Activated T-cell treated with anti-CD3 and anti-CD28 coated beads, Interleukin-2, amount 50 U/mL, for 72 hours (primary cell): ENCODE measurements at places on chromosomes 13 and 19.

- DNase-seq: peak; percentile 91
Observed at GRCh38 chr19:39406656-39407409, at the start of gene ZFP36. ZFP36 (plus strand) TSS chr19:39406847; CDS start chr19:39406905, 58 bp downstream.

DNA sequence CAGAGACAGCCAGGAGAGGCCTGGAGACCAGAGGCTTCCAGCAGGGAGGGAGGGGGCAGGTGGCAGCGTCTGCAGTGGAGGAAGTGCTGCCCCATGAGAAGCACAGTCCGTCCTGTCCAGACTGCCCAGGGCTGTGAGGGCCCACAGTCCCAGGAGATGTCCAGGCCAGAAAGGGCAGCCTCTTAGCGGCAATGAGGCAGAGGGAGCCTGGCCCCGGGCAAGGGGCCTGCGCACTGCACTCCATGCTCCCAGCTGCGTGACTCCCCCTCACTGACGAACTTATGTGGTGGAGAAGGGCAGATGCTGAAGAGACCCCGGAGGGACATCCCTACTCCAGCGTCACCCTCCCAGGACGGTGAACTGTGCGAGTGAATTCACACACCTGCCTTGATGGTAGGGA, 115.3 kb downstream of the SOX1 start:
- DNase-seq: no peak

DNA sequence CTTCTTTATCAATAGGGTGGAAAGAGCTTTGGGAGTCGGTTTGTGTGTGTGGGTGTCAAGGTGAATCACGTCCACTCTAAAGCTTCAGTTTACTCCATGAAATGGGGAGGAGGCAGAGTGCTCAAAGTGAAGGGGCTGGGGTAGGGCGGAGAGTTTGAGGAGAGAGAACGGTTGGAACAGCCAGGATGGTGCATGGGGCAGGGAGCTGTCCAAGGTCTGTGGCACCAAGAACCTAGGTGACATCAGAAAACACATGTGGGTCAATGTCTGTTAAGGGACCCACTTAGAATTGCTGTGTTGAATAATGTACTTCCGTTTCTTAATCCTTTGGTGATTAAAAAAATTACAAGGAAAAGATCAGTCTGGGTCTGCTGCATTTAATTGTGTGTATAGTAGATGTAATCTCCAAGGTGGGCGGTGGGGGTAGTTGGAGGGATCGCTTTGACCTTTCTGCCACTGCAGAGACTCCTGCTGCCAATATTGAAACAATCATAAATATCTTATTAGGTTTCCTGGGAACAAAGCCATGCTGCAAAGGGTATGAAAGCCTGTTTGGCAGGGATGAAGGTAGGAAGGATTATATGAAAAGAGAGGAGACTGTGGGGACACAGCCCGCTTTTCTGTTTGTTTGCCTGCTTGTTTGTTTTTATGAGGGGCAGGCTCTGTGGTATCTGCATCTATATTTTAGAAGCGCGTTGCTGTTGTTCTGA, 122.3 kb downstream of the ATP8A2 start:
- no peak for DNase-seq

DNA sequence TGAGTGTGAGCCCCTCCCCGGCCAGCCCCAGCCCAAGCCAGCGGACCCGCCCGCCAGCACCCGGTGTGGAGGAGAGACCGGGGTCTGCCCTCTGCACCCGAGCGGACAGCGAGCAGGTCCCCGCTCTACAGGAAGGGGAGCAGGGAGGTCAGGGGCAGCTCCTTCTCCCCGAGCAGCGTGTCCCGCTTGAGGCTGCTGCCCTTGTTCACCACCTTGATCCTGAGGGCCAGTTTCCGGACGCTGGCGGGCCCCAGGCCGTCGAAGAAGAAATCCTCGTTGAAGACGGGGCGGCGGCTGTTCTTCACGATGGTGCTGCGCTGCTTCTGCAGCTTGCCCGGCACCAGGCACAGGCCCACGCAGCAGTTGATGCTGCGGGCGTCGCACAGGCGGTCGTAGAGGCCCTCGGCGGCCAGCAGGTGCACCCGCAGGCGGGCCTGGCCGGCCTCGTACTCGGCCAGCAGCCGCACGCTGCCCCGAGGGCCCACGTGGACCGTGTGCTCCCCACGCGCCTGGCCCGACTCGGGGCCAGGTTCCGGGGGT, 1.9 kb downstream of the C2CD4C start:
- no peak for DNase-seq

DNA sequence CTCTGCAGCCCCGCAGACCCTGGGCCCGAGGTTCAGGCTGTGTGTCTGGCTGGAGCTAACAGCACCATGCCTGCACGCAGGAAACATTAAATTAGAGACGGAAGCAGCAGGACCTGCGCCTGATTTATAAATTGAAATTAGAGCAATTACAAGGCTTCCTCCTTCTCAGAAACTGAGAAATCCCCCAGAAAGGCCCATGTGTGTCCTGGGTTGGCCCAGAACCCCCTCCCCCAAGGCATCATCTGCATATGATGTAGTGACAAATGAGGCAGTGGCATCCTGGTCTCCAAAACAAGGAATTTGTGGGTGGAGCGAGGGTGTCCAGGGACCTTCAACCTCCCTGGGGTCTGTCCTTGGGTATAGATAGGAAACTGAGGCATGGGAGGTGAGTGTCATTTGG, 27.2 kb upstream of the SEMA6B start:
- no peak for DNase-seq

DNA sequence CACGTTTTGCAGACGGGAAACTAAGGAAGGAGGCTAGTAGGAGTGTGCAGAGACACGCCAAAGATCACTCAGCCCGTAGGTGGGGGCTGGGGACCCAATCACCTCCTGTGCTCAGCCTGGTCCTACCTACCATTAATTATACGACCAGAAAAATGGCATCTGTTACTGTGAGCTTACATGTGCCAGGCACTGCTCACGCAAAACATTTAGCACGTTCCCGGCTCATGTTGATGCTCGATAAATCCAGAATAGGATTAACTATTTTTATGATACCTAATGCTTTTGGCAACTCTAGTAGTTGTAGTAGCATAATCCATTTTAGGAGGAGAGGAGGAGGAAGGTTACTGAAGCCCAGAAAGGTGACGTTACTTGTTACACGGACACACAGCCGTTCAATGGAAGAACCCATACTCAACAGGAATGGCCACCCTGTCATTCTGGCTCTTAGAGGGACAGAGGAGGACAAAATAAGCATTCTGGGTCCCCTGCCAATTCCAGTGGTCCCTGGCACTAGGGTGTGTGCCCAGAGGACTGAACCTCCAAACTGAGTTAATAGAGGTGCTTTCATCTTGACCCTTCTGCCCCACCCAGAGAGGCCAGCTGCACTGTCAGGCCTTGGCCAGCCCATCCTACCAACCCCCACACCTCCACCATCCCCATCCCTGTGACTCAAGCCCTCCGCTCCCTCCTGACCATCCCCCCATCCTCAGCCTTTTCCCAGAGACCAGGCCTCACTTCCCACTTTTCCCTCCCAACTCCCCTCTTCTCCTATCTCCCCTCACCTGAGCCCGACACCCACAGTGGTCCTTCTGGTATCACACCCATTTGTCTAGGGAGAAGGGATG, 5.0 kb upstream of the EML2 start:
- DNase-seq: no peak

- no peak for DNase-seq
Observed at GRCh38 chr13:103952183-103952582, 886.0 kb upstream of the SLC10A2 start.

- DNase-seq: no peak
Observed at GRCh38 chr13:79090552-79091124, 315.4 kb downstream of the RBM26 start.

- DNase-seq: no peak
Observed at GRCh38 chr13:24675806-24676570, 4.2 kb upstream of the ATP12A start.

GRCh38 chr19:48644839-48645619, 958 bp downstream of the CA11 start:
- DNase-seq: peak; percentile 78

DNA sequence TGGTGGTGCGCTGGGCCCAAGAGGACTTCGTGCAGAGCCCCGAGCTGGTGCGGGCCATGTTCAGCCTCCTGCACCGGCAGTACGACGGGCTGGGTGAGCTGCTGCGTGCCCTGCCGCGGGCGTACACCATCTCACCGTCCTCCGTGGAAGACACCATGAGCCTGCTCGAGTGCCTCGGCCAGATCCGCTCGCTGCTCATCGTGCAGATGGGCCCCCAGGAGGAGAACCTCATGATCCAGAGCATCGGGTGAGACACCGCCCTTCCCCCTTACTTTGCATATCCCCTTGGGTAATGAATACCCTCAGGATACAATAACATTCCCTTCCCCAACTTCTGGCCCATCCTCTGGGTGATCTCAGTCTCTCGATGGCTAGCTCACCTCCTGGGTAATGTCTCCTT, 60.9 kb downstream of the RYR1 start:
- DNase-seq: no peak

- no peak for DNase-seq
Observed at GRCh38 chr13:88887045-88887662, 1216.0 kb downstream of the SLITRK5 start.

GRCh38 chr13:39918620-39919236, 263.3 kb downstream of the COG6 start:
- DNase-seq: no peak

DNA sequence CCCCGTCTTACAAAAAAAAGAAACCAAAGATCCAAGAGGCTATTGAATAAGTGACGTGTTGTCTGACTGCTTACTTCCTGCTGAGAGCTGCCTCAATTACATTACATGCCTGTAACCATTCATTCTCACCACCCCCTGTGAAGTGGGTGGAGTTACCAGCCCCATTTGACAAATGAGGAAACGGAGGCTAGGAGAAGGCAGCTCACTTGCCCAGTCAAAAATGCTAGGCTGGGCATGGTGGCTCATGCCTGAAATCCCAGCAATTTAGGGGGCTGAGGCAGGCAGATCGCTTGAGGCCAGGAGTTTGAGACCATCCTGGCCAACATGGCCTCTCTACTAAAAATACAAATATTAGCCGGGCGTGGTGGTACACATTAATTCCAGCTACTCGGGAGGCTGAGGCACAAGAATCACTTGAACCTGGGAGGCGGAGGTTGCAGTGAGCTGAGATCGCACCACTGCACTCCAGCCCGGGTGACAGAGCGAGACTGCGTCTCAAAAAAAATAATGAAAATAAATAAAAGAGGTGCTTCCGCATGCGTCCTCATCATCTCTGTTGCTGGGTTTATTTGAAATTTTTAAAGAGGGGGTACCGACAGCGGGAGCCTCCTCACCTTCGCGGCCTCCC, 499 bp downstream of the LSM7 start:
- peak; percentile 54 for DNase-seq

DNA sequence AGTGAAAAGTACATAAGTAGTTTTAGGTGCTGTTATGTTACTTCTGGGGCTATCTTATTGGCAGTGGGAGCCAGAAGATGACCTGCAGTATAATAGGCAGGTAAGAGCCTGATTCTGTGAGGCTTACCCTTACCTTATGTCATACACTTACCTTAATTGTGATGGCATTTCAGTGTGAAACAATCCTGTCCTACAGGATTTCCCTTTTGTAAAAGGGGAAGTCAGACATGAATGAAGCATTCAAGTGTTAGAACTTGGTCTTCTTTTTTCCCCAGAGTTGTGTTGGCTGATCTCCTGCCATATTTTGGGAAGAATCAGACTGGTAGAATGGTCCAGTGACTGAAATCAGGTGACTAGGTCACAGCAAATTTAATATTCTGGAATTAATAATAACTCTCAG, 55.2 kb downstream of the SGCG start:
- no peak for DNase-seq

GRCh38 chr13:84894749-84895148, 904.5 kb downstream of the SLITRK6 start:
- no peak for DNase-seq

DNA sequence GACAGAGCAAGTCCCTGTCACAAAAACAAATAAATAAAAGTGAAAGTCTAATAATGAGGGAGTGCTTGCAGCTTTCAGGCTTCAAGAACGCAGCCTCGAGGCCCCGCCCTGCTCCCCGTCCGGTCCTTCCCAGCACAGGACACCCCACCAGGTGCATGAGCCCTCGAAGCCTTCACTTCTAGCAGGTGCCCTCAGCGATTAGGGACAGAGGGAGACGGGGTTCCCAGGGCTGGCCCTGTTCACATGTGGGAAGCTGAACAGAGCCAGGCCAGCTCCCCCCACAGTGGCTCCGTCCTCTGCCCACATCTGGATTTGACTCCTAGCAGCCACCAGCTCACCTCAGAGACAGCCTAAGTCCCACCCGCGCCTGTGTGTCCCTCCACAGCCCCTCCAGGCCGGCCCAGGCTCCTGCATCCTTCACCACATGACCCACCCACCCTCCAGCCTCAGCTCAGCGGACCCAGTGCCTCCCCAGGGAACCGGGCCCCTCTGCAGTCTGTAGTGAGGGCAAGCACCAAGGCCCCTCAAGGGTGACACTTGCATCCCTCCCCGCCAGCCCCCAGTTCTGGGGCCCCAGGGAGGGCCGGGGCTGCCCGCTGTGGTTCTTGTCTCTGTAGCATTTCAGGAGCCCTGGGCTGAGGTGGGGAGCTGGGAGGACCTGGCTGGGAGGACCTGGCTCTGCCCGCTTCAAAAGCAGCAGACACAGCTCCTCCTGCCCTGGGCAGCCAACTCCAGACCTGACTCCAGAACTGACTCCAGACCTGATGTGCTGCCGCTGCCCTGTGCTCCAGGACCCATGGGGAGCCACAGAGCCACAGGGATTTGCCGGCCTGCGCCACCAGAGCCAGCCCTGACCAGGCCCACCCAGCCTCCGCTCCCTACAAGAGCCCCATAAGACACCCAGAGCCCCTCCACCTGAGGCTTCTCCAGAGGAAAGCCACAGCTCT, 27.2 kb downstream of the GPX4 start:
- DNase-seq: peak; percentile 41

DNA sequence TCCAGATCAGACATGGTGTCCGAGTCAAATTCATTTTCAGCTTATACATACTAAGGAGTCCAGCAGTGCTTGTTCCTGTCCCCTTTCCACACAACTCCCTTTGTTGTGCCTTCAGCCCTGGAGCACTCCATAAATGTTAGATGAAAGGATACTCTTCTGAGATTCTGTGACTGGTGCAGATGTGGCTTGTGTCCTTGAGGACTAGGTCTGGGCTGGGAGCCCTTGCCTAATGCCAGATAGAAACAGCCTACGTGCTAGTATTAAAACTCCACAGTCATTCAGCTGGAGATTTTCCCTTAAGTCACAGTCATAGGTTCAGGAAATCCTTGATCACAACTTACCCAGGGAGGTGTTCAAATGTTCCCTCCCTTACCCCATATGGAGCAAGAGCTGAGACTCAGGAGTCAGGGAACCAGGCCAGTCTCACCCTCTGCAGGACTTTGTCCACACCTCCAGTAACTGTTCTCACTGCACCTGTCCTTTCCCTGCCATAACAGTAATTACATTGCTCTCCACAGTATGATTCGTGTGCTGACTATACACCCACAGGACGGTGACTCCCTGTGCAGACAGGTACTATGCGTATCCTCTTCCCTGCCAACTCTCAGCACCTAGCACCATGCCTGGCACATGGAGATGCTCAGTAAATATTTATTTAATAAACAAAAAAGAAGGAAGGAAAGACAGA, 15.5 kb upstream of the SERPINE3 start:
- DNase-seq: no peak

- DNase-seq: no peak
Observed at GRCh38 chr13:20702530-20702914, 977 bp upstream of the IL17D start.

- DNase-seq: peak; percentile 68
Observed at GRCh38 chr19:46000491-46001246, 5.4 kb downstream of the CCDC61 start.

- DNase-seq: no peak
Observed at GRCh38 chr13:22031702-22032286, 360.9 kb downstream of the FGF9 start.

GRCh38 chr19:1698636-1699035, 46.2 kb upstream of the TCF3 start:
- no peak for DNase-seq
